Astrocyte of the spinal cord (primary cell): ENCODE measurements at places on chromosomes 11 and 22.
A peak's percentile ranks its signal among the peaks of the same experiment; 100 is the strongest.

DNA sequence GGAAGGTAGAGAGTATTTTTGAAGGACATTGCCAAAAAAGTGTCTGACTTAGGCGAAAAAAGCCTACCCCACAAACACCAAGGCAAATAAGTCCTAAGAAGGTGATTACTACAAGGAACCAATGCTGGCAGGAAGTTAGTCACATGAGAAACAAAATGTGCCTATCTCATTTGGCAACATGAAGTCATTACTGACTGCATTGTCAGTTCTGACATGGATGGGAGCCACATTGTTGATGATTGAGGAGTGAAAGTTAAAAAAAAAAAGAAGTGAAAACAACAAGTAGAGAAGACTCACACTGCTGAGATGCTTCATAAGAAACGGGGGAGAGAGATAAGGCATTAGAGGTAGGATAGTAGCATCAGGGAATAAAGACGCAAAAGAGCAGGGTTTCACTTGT is 141.5 kb upstream of the FAT3 start:
- DNase-seq, result no peak

- no peak for DNase-seq
Observed at GRCh38 chr11:80182901-80183300, 742.1 kb upstream of the TENM4 start.

GRCh38 chr11:132237781-132238180 is 867.4 kb downstream of the NTM start:
- DNase-seq, result no peak

- DNase-seq, result no peak
Observed at GRCh38 chr22:41242396-41243117, 1.8 kb upstream of the CHADL start.

DNA sequence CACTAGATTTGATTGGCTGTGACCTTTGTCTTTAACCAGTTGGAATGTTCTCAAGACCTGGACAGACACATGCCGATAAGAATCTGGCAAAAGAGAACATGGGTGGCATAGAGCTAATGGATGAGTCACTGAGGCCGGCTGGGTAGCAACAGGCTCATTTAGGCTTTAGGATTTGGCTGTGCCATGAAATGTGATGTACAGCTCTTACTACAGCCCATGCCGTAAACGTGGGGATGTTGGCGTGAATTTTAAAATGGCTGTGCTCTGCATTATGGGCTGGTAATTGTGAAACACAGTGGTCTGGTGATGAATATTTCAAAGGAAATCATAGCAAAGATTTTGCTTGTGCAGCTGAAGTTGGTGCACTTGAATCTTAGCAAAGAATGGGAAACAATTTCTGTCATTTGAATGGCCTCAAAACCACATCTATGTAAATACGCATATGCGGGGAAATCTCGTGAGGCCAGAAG is 332.4 kb downstream of the TBC1D22A start:
- DNase-seq, result peak; percentile 22

GRCh38 chr22:35580351-35581022 is 36.6 kb downstream of the MB start:
- DNase-seq, result no peak

GRCh38 chr11:126547161-126547560 is 191.7 kb downstream of the ST3GAL4 start:
- DNase-seq, result peak; percentile 86

DNA sequence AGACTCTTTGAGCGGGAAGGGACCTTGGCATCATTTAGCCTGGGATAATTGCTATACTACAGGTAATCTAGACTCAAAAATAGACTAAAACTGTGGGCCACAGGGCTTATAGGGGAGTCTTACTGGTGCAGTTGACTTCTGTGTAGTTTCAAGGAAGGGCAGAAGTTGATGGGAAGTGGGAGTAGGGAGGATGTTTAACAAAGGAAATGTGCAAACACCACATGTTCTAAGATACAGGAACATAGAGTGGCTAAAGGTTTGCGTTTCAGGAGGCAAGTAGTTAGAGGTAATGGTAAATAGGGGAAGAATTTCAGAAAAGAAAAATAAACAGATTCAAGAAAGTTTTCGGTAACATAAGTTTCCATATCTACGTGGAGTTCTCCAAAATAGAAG is 14.4 kb upstream of the SORL1 start:
- no peak for DNase-seq

DNA sequence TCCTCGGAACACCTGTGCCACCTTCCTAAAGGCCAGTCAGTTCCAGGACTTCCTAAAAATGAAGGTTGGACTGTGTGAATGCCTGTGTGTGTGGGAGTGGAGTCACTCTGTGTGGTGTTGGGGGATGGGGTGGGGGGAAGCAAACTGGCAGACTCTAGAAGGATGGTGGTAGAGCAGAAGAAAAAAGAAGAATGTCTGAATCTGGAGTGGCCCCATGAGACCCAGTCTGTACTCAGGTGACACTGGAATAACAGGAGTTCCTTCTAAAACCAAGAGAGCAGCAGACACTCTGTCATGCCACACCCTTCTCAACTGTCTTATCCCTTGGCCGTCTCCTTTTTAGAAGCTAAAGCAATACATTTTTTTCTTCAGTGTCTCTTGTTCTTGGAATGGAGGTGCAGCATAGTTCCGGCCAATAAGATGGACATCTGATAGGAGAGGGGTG is 82.9 kb downstream of the MAML2 start:
- DNase-seq, result no peak

DNA sequence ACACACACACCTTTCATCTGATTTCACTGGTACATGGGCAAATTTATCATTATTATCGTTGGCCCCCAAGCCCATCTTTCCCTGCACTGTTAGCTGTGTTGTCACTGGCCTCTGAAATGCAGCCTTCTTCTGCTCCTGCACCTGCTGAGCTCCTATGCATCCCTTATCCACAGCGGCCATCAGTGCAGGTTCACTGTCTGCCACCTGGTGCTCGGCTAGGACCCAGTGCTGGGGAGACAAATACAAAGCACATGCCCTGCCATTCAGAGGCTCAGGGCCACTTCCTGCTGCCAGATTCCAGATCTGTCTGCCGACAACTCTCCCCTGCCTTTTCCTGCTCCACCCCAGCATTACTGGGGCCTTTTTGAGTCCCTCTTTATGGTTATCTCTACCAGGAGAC is 1205.4 kb downstream of the TBC1D22A start:
- DNase-seq, result no peak

DNA sequence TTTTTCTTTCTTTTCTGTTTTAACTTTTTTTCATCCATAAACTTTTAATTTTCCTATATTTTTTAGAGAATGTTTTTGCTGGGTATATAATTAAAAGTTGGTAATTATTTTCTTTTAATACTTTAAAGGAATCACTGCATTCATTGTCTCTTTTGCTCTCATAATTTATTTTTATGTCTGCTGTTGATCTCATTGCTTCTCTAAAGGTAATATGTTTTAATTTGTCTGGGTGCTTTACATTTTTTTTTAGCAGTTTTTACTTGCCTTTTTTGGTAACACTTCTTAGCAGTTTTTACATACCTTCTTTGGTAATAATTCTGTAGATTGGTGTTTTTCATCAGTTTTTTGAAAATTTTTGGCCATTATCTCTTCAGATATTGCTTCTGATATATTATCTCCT is 89.4 kb upstream of the BMAL1 start:
- DNase-seq, result no peak
